NAMALWA (cell line): ENCODE measurements at places on chromosomes 13 and 19.

DNA sequence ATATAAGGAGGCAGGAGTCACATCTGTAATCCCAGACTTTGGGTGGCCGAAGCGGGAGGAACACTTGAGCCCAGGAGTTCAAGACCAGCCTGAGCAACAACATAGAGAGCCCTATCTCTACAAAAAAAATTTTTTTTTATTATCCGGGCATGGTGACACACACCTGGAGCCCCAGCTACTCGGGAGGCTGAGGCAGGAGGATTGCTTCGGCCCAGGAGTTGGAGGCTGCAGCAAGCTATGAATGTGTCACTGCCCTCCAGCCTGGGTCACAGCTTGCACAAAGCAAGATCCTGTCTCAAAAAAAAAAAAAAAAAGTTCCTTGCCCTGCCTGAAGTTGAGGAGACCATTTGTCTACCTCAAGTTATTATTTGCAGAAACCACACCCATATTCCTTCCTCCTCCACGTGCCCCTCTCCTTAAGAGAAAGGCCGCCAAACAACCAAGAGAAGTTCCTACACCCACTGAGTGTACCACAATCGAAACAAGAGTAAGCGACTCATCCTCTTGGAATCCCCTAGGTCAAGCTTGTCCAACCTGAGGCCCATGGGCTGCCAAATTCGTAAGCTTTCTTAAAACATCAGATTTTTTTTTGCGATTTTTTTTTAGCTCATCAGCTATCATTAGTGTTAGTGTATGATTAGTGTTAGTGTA is 2.2 kb downstream of the ABCC4 start:
- no peak for DNase-seq

GRCh38 chr13:101576977-101577376 is 124.5 kb downstream of the ITGBL1 start:
- DNase-seq: no peak

GRCh38 chr13:30026093-30026492 is 175.7 kb upstream of the UBL3 start:
- DNase-seq: no peak

- DNase-seq: peak; percentile 35
Measured at GRCh38 chr19:5143471-5144411, 174.8 kb downstream of the KDM4B start.

DNA sequence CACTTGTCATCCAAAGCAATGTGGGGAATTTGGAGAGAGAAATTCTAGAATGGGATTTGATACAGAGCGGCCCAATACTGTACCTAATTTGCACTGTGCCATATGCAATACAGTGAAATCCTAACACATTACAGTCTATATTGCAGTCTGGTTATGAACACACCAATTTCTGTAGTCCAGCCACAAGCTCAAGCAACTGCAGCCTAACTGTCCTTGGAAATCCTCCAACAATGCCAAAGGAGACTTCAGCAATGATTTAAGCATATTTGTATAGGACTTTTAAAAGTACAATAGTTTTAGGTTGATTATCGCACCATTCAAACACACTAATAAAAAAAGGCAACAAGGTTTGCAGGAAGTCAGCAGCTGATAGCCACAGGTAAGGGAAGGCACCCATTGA is 17.3 kb downstream of the DIAPH3 start:
- DNase-seq: no peak

- DNase-seq: no peak
Measured at GRCh38 chr13:22256111-22256639, 585.3 kb downstream of the FGF9 start.

DNA sequence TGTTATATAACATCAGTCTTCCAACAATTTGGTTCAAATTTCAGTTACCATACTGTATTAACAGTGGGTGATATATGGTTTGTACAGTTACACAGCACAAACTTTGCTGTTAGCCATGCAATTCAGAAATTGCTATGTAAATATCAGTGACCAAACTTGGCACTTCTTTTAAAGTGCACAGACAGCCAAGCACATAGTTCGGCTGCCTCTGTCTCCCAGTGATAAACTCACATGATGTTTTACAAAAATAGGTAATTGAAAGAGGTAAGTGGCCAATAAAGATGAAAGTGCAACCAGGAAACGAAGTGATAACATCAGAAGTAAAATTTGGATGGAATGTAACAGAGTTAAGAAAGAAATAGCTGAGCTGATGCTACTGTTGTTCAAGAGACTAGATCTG is 143.9 kb downstream of the PCDH9 start:
- DNase-seq: no peak

DNA sequence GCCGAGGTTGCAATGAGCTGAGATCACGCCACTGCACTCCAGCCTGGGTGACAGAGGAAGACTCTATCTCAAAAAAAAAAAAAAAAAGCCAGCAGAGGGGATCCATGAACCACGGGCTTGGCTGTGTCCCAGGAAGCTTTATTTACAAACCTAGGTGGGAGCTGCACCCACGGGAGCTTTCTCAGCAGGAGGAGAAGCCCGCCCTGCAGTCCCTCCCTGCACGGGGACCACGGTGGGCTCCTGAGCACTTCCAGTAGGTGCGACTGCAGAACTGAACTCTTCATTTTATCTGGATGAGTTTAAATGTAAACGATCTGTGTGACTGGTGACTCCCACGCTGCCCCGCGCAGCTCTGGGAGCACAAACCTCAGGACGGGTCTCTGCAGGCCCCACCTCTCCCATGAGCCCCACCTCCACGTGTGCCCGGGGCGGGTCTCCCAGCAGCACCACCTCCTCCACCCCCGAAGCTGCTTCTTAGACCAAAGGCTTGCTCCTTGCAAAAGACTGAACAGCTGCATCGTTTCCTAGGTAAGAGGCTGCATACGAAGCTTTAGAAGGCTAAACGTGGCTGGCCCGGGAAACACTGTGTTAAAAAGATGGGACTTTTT is 66.4 kb downstream of the SPACA7 start:
- DNase-seq: no peak

- no peak for DNase-seq
Measured at GRCh38 chr13:44382635-44383145, 9.1 kb downstream of the SERP2 start.

- DNase-seq: no peak
Measured at GRCh38 chr19:13045812-13046211, 50.5 kb downstream of the NFIX start.

GRCh38 chr19:52231154-52231910 is 38.1 kb upstream of the ZNF766 start:
- DNase-seq: no peak

GRCh38 chr19:3821857-3822364 is 35.7 kb upstream of the MATK start:
- DNase-seq: peak; percentile 64

- peak; percentile 93 for DNase-seq
Measured at GRCh38 chr19:9323557-9323918, 441 bp upstream of the ZNF559 start.

- DNase-seq: peak; percentile 68
Measured at GRCh38 chr13:20197361-20197834, 4.7 kb upstream of the GJB2 start.

GRCh38 chr13:20416223-20416745 is 109.4 kb downstream of the CRYL1 start:
- no peak for DNase-seq

- no peak for DNase-seq
Measured at GRCh38 chr13:44171156-44171555, 202.5 kb upstream of the SERP2 start.

GRCh38 chr13:22198001-22198400 is 527.1 kb downstream of the FGF9 start:
- no peak for DNase-seq

DNA sequence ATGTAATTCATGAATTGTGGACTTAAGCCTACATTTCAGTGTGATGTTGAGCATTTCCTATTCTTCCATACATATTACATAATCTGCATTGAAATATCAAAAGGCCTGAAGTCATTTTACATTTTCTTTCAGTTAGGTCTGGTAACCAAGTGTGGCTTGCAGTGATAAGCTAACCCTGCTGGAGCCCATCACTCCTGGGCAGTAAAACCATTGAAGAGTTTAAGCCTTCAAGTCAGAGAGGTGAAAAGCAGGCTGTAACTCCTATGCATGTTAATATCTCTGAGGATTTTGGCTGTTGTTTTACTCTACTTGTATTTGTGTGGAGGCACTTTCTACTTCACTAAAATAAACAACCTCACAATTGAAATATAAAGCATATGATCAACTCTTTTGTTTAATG is 248.8 kb downstream of the SLITRK5 start:
- DNase-seq: no peak

GRCh38 chr19:38252941-38253691 is 3.1 kb downstream of the PPP1R14A start:
- no peak for DNase-seq

- DNase-seq: no peak
Measured at GRCh38 chr13:27077451-27077850, 94.2 kb downstream of the USP12 start.

DNA sequence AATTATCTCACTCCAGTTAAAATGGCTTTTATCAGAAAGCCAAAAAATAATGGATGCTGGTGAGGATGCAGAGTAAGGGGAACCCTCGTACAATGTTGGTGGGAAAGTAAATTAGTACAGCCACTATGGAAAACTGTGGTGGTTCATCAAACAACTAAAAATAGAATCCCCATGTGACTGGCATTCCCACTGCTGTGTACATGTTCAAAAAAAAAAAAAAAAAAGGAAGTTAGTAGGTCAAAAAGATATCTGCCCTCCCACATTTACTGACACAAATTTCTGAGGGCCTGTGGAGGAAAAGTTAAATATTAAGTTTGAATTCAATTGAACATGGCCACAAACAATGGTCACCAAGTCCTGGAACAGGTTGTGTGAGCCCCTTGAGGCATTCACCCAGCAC is 9.8 kb upstream of the ZSCAN5A start:
- no peak for DNase-seq

DNA sequence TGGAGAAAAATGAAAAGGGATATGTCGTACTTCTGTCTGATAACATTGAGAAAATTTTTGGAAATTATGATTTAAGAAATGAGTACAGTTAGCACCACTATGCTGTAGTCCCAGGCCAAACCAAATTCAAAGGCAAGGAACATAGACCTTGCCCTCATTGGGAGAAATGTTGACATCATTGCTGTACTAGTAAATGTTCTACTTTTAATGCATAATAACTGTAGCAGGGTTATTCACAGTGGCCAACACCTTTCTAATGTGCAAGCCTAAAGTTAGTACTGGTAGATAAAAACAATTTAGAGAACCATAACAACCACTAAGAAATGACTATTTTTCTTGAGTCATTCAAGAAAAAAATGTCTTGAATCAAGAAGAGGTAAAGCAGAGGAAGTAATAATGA is 792.6 kb upstream of the GPC6 start:
- DNase-seq: no peak

- DNase-seq: no peak
Measured at GRCh38 chr13:92487238-92487637, 739.4 kb upstream of the GPC6 start.

- no peak for DNase-seq
Measured at GRCh38 chr19:50826492-50827240, 3.1 kb upstream of the KLK1 start.

DNA sequence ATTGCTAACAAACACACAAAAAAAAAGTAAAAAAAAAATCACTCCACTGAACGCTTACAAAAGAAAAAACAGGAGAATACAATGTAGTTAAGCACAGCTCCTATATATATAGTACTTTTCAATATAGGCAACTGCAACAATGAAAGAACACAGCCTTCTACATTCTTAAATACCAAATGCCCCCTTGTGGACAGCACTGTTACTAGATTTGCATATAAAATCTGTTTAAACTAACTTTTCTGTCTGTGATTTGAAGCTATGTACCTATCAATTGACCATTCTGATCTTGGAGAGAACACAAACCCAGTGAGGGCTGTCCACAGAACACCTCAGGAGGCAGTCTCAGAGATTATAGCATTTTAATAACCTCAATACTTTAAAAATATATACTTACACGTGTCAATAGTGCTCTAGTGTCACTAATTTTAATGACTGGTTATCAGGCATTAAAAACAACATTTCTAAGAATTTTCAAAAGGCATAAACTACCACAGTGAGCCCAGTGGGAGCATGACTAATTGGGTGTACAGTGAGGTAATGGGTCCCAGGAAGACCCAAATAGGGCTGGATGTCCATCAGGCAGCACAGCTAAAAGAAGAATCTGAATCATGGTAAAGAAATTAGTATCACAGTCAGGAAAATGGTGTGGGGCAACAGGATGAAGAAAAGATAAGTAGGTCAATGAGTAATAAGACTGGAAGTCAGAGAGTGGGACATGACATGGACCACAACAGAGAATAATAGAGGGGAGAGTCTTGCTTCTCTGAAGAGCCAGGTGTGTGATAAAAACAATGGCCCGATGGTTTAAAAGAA is 22.2 kb downstream of the CCDC169 start:
- peak; percentile 58 for DNase-seq

DNA sequence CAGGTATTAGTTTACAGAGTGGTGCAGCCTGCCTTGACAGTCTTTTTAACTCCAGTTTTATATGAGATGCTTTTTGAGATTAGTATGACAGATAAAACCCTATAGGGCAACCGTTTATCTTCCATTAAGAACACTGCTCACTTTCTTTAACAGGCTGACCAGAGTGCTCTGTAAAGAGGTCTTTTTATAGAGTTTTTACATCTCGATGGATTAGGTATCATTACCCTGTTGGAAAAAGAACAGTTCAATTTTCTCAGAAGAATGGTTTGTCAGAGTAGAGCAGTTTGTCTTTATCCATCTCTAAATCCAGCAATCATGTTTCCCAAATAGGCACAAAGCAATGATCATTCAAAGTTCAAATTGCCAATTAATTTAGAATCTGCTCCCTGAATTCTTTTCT is 395.2 kb upstream of the ARGLU1 start:
- DNase-seq: no peak
